ENCODE measurements at places on chromosomes 3 and 15.

- DNase-seq = no peak
These were observed 108.3 kb upstream of the CTDSPL start for GRCh38 chr3:37753428-37753827.

DNA sequence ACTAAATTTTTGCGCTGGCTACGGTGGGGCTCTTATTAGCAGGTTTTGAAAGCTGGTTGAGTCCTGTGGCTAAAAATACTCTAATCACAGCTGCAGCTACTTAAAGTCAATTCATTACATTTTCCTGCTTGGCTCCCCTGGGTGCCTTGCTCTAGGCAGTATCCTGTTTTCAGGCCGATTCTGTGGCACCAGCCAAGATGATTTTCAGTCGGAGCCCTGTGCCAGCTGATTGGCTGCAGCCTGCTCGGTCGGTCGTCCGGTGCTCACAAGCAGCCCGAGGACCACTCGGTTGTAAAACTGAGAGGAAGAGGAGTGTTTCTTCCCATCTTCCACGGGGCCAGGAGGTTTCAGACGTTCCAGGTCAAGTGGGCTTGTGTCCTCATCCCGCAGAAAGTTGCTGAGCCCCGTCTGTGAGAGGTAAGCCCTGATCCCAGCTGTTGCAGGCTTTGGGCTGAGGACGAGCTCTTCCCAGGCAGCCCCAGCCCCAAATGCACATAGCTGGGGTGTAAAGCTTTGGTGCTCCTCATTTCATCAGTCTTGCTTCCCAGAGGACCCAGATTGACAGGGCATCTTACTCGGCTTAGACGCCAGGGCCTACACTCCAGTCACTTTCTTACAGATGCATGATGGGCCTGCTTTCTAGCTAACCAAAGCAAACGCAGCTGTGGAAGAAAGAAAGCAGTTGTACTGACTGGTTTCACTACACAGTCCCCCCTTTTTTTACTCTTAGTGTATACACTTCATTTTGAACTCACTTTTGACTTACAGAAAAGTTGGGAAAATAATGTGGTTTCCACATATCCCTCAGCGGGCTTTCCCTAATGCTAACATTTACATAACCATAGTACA is 15.9 kb downstream of the LYSMD4 start:
- DNase-seq = no peak

GRCh38 chr3:38836561-38836960 is 20.5 kb upstream of the SCN10A start:
- no peak for DNase-seq

DNA sequence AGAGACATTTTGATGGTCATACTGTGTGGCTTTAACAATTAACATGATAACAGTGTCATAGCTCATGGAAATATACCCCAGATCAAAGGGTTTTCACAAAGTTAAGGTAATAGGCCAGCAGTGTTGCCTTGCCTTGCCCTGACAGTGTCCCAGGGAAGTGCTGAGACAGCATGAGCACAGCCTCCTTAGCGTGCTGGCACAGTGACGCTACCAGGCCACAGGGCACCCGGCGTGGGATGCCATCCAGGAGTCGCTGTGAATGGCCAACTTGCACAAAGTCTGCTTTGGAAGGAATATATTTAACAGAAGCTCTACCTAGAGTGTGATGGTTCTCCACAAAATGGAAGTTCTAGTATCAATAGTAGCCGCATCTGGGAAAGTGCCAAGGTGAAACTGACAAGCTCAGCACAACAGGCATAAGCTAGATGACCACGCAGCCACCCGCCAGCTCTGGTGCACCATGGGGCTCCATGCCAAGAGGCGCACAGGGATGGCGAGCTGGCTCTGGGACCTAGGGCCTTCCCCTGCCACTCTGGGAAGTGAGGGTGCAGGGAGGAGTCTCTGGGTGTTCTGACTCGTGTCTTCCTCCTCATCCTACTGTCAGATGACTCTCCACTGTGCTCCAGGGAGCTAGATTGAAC is 86.2 kb downstream of the GABRB3 start:
- DNase-seq = no peak

- DNase-seq = no peak
These were observed 188.5 kb upstream of the RBMS3 start for GRCh38 chr3:29092348-29092747.

DNA sequence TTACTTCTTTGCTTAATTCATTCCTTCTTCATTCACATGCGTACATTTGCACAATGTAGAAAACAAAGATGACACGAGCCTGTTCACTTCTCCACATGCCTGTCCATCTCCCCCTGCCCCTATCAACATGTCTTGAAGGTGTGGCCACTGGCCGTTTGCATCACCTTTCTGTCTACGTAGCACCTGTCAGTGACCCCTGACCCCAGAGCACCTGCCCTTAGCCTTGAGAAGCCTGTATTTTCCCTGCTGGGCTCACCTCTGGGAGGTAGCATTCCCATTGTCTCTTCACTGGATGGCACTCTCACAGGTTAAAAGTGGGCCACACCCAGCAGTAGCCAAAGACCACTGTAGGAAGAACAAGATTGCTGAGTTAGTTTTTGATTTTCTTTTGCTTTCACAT is 234.1 kb downstream of the THSD4 start:
- no peak for DNase-seq

GRCh38 chr3:13343601-13344000 is 76.5 kb downstream of the NUP210 start:
- DNase-seq = no peak

GRCh38 chr15:64443747-64444621 is 16.4 kb upstream of the ZNF609 start:
- peak; percentile 6 for DNase-seq

DNA sequence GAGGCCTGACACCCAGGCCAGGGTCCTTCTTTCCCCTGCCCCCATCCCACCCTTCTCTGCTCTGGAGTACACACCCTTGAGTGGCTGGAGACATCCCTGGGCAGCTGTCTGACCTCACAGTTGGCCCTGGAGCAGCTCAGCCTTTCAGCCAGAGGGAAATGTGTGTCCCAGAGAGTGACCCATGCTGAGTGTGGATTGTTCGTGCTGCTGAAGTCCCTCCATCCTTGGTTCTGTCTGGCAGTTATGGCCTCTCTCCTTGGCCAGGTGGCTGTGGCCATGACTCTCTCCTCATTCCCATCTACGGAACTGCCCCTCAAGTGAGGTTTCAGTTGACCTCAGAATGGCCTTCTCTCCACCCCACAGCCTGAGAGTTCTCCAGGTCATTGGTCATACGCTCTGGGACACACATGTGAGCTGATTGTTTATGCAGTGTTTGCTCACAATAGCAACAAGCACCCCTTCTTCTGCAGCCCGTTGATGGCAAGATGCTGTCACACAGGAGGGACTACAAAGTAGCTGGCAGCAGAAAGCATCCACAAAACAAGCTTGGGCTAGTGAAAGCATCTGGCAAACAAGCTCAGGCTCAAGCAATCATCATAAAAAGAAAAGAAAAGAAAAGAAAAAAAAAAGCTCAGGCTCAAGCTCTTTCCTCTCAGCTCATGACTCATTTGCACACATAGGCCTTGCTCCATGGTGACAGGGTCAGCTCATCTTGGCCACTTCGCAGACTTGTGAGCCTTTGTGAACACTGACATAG is 55.3 kb upstream of the ITGA11 start:
- no peak for DNase-seq

DNA sequence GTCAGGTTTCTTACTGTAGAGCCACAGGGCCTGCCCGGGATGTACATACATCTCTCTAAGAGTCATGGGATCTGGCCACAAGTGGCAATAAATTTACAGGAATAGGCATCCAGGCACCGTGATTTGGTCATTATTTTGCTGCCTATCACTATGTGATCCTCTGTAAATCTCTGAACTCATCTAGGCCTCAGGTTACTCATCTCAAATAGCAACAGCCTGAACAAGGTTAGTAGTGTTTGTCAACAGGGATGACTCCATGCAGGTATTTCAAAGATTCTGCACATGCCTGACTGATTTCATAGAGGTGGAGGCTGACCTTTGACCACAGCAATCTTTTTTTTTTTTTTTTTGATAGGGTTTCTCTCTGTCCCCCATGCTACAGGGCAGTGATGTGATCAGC is 88.8 kb upstream of the TBL1XR1 start:
- DNase-seq = no peak

- DNase-seq = no peak
These were observed 102.8 kb downstream of the LIPC start for GRCh38 chr15:58534556-58534955.

DNA sequence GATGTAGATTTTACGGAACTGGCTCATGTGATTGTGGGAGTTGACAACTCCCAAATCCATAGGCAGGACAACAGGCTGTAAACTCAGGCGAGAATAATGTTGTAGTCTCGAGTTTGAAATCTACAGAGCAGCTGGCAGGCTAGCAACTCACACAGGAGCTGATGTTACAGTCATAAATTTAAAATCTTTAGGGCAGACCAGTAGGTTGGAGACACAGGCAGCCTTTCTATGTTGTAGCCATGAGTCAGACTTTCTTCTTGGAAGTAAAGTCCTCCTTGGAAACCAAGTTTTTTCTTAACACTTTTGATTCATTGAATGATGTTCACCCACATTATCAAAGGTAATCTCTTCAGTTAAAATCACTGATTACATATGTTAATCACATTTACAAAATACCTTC is 89.1 kb upstream of the ALCAM start:
- DNase-seq = no peak

- no peak for DNase-seq
These were observed 453.7 kb downstream of the NAALADL2 start for GRCh38 chr3:175312791-175313190.

Data from NCI-H2171 (cell line).